ENCODE measurements at places on chromosomes 5 and 9.

DNA sequence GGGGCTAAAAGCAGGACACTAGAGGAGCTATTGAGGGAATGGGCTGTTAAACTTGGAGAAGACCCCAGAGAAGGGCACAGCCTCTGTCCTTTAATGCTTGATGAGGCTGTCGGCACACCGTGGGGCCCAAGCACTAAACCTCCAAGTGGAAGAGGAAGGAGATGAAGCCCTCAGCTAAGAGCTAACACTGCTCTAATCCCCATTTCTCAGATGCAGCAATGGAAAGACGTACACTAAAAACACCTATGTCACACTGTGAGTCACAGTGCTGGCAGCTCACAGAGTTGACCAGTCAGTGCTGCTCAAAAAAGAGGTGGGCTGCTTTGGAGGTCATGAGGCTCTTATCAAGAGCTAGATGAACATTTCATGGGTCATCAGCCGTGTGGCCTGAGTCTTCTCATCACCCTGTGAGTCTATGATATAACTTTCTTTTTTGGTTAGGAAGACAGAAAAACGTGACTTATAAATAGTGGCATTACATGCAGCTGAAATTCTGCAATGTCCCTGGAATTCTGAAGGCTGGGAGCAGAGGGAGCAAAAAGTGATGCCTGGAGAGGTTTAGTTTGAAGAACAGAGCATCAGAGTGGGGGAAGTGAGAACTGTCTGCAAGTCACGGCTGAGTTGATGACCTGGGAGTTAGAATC is 21.5 kb downstream of the TNFSF8 start:
- DNase-seq: no peak

GRCh38 chr9:28951945-28952344 is 1378.7 kb upstream of the C9orf72 start:
- DNase-seq: no peak

DNA sequence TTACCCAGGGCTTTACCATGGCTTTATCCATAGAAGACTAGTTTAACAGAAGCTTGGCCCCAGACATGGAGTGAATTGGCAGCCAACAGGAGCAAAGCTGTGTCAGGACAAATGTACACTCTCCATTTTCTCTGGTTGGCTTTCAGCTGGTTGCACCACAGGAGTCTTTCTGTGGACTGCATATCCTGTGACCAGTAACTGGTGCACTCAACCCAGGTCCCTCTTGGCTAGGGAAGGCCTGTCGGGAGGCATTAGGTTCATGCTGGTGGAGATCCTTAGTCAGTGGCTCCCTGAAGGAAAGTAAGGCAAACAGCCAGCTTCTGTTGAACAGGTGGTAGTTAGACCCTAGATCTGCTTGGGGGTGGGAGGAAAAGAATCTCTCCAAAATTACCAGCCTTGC is 146.9 kb upstream of the TLX3 start:
- DNase-seq: no peak

- DNase-seq: no peak
These were observed 121.6 kb upstream of the PPP1R26 start for GRCh38 chr9:135357863-135358551.

DNA sequence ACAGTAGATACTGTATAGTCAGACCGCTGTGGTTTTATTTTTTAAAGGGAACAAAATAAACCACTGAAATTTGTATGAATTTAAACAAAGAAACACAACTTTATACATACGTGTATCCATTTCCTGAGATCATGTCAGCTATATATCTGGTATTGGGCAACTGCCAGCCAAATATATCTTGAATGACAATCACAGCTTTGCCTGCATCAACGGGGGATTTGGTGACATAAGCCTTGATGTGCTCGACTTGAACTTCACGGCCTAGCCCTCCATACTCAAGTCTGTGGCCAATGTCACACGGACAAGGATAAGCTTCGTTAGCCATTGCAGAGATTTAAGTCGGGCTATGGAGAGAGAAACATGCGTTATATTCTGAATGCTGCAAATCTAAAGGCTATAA is 17.3 kb downstream of the CMBL start:
- DNase-seq: no peak

DNA sequence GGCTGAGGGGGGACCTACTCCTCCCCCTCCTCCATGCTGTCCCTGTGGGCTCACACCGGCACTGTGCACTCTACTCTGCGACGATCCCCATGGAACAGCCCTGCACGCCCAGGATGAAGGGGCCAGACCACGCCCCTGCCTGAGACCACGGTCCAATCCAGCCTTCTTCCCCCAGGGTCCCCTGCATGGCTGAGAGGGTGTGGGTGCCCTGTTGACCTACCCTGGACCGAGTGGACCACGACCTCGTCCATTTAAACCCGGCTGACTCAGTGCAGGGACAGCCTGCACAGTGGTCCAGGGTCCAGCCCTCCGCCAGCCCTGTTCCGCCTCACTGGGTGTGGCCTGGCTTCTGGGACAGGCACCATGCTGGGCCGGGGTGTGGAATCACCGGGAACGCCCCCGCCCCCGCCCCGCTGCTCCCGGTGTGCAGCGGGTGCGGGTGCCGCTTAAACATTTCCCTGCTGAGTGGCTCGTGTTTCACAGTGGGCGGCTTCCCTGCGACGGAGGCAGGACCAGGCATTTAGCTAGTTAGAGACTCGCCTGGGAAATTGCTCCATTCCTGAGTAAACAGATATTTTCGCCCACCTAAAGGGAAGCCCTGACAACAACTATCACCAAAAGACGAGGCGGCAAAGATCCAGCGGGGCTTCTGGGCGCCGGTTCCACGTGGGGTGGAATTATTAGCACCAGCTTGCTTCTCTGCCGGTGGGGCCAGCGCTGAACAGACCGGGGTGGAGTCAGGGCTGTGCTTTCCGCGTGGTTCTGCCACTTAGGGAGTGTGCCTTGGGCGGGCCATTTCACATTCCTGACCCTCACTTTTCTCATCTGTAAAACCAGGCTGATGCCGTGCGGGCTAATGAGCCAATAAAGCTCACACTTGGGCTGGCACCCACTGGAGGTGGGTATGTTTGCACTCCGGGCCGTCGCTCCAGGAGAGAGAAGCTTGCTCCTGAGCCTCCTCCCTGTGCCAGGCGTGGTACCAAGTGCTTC is 22.6 kb downstream of the DBH start:
- no peak for DNase-seq

DNA sequence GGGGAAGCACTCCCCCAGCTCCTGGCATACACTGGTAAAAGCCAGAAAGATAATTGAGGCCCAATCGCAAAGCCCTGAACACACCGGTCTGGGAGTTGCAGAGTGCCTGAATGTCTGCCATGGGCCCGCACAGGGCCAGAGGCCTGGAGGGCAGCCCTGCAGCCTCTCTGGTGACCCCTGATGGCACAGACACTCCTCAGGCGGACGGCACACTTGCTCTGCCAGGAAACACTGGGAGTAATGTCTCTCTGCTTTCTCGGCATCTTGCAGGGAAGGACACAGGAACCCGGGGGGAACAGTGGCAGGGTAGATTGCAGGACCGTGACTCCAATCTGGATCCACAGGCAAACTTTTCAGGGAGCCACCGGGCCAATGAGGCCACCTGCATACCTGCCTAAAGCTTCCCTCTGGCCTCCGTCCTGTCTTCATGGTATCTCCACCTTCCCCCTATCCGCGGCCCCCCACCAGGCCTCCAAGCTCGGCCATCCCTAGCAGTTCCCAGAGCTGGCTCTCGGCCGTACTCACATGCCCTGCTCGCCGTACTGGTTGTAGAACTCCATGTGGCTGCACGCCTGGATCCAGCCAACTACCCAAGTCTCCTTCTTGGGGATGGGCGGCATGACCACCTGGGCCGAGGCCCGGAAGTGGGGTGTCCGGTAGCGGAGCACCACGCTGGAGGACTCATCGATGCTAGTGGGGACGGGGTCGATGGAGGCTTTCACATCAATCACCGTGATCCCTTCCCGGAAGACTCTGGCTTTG is 797 bp downstream of the FAM78A start:
- no peak for DNase-seq

All from SK-N-SH (cell line).